ENCODE measurements at places on chromosomes 12 and 14. TPM values are rescaled to one million over a fixed set of nuclear protein-coding genes. Genes with fewer than 3 reads are reported as not detected.

MUCL1 gene
- not detected for total RNA-seq

KLHDC1 gene
- total RNA-seq, result 8.5 TPM

- no peak for DNase-seq
Observed at GRCh38 chr12:50784501-50784900, 20.6 kb downstream of the ATF1 start.

DNA sequence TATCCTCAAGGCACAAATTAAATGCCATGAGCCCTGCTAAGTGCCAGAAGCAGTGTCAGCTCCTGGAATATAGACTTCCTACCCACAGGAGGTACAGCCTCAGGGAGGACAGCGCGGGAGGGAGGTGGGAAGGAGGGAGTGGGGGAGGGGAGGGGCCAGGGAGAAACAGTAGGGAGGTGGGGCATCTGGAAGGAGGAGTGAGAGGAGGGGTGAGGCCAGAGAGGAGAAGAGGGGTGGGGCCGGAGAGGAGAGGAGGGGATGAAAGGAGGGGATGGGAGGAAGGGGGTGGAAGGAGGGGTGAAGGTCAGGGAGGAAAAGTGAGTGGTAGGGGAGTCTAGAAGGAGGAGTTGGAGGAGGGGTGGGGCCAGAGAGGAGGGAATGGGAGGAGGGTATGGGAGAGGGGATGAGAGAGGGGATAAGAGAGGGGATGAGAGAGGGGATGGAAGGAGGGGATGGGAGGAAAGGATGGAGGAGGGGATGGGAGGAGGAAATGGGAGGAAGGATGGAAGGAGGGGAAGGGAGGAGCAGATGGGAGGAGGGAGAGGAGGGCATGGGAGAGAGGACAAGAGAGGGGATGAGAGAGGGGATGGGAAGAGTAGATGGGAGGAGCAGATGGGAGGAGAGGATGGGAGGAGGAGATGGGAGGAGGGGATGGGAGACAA is 9.2 kb upstream of the CCDC197 start:
- no peak for DNase-seq

Measured in CD8-positive, alpha-beta T cell (primary cell).